ENCODE measurements at places on chromosomes 1 and 21.

DNA sequence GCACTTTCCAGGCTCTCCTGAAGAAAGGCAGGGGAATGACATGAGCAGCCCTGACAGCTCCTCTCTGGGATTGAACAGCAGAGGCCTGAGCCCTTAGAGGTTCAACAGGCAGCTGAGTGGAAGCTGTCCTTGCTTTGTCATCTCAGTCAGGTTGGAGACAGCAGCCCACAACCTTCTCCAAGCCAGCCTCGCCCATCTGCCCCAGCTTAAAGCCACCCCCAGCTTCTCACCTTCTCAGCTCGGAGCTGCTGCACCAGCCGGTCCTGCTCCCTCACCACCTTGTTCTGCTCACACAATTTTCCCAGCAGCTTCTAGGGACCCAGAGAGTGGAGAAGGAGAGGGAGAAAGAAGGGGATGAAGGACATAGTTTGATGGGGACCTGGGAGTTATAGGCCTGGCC is 35.2 kb upstream of the GOLT1A start:
- no peak for DNase-seq

GRCh38 chr1:41914516-41914915 is 4.2 kb downstream of the HIVEP3 start:
- no peak for DNase-seq

DNA sequence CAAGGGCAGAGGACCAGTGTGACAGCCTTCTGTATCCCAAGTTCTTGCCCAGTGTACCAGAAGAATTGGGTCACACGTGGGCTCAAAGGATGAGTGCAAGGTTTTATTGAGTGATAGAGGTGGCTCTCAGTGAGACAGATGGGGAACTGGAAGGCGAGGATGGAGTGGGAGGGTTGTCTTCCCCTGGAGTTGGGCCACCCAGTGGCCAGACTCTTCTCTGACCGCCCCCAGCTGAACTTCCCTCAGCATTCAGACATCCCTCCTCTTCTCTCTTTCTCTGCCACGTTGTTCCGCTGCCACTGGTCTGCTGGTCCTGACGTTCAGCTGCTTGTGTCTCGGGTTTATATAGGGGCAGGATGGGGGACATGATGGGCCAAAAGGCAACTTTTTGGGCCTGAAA is 150.1 kb upstream of the IVNS1ABP start:
- no peak for DNase-seq

DNA sequence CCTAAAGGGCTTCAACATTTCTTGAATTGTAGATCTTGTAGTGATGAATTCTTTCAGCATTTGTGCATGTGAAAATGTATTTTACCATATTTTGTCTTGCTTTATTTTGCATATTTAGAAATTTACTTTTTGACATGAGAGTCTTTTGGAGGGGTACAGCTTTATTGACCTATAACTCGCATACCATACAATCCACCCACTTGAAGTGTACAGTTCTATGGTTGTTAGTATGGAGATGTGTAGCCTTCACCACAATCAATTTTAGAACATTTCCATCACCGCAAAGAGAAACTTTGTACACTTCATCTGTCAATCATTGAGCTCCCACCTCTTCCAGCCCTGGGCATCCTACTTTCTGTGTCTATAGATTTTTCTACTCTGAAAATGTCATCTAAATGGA is 7.2 kb upstream of the MIA3 start:
- no peak for DNase-seq

DNA sequence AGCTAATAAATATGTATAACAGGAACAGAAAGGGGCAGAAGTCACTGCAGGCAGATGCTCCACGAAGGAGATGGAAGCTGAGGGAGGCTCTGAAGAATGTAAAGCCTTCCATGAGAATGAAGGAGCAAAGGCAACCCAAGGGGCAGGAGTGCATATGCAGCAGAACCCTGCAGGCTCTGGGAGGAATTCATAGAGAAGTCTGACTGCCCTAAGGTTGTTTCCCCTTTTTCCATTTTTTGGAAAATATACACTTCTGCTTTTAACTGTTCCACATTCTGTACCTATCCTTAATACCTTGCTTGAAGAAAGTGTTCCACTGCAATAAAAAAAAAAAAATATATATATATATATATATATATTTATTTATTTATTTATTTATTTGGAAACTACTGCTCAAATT is 69.6 kb downstream of the CD34 start:
- no peak for DNase-seq

DNA sequence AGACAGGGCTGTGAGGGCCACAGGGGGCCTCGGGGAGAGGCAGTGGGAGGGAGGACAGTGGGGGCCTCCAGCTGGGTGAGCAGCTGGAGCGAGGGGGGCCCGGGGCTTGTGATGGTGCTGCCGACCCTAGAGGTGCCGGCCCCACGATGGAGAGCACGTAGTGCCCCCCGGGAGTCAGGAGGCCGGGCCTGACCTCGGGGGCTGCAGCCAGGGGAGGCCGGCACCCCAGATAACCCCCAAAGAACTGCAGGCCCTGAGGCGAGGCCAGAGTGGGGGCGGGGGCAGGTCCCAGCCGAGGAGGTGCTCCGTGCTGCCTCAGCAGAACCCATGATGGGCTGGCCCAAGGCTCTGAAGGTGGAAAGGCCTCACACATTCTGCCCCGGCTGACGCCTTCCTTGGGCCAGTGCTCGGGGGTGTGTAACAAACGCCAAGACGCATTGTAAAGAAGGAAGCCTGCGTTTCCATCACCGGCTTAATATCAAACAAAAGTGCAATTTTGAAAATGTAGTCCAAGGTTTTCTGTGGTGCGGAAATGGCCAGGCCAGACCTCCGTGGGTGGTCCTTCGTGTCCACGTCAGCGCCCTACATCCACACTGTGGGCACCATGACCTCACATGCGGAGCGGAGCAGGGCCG is 55.2 kb downstream of the COL6A1 start:
- DNase-seq, result no peak

DNA sequence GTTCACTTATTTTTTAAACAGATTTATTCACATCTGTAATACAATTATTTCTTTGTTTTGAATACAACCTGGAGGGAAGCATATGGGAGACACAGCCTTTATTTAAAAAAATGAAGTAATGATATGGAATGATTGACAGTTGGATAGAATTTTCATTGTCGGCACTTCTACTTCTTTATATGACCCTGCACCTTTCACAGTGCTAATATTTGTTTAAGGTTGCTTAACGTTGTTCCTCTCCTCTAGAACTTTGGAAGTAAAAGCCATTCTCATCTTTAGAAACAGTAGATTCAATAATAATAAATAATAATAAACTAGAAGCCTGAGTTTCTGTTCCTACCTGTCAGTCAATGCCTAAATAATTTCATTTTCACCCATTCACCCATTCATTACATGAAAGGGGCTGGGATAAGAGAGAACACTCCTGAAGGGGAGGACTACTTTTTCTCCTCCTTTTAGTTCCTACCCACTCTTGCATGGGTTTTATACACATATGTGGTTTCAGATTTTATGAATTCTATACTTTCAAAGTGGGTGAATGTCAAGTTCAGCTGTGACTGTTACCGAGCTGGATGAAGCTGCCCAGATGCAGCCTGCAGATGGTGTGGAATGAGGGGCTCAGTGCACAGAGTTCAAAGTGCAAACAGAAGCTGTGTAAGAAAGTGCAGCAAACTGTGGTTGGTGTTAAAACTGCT is 9.4 kb downstream of the RUNX1 start:
- no peak for DNase-seq

- no peak for DNase-seq
Observed at GRCh38 chr1:61130338-61131000, 48.1 kb downstream of the NFIA start.

DNA sequence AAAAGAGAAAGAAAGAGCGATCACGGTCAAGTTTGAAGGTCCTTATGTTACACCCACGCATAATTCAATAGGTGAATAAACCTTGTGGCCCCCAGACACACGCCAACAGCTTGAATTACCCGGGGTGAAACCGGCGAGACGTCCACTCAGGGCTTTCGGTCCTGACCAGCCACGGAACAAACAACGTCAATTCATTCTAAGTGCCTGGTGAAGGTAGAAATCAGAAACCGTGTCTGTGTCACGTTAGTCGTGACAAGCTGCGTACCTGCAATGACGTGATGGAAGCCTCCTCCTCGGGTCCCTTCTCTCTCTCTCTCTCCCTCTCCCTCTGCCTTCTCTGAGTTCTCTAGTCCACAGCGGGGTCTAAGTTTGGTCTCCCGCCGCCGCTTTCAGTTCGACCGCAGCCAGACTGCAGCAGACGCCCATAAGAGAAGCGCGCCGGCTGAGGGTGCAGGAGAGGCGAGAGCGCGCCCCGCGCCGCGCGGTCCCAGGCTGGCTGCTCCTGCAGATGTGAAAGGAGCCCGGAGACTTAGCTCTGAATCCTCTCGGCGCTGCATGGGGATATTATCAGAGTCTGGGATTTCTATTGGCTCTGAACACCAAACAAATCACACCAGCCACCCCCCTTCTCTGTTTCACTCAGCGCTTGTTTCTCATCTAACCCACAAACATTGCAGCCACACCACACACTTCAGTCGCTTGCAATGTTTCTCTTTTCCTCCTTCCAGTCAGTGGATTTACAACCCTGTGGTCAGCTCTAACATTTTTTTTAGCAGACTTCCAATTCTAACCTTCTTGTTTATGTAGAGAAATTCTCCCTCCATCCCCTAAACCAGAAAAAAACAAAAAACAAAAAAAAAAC is at the start of gene GREM2:
Gene GREM2, minus strand, starts transcription at position 537 of the 862 bp plus-strand sequence. CDS start 118,680 bp downstream, outside the sequence.
- peak; percentile 60 for DNase-seq

GRCh38 chr1:235169986-235170385 is 8.9 kb upstream of the RBM34 start:
- no peak for DNase-seq

- no peak for DNase-seq
Observed at GRCh38 chr1:175410560-175410959, 218.0 kb upstream of the KIAA0040 start.

GRCh38 chr1:154148807-154149206 is 6.1 kb downstream of the NUP210L start:
- DNase-seq, result no peak

Data from NCI-H1694 treated with DMSO at 0.1 percent for 48 hours (cell line).